ENCODE measurements at places on chromosomes 3 and 15.

- DNase-seq: no peak
These were observed 190.3 kb upstream of the LMCD1 start for GRCh38 chr3:8311321-8311720.

DNA sequence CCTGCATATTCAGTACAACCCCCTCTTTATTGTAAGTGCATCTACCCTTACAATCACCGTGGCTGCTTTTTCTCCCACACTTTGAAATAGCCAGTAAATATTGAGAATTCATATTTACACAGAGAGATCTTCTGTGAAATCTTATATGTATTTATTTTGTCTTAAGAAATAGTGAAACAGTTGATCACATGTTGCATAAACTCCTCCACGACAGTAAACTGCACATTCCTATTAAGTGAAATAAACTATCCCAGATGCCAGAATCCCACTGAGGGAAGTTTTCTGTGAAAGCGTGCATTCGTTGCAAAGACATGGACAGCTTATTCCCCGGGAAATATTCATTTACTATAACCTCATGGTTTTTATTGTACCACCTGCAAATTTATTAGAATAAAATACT, 796.0 kb downstream of the ROBO2 start:
- no peak for DNase-seq

DNA sequence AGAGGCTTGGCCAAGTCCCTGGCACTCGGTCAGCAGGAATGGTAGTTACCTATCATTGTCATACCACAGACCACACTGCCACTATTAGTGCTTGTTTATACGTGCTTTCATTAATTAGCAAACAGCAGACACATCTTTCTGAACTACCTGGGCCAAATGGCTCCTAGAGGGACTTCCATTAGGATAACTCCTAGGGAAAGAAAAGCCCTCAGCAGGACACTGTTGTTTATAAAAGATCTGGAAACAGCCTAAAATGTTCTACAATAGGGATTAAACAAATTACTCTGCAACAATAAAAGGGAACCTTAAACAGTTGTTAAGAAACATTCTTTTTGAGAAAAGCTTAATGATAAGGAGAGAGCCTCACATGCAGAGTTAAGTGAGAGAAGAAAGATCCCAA, 38.5 kb downstream of the ARHGEF3 start:
- DNase-seq: no peak

GRCh38 chr15:29686079-29686425, 136.2 kb downstream of the TJP1 start:
- no peak for DNase-seq

GRCh38 chr15:24877174-24877573, 77.6 kb upstream of the SNRPN start:
- no peak for DNase-seq

DNA sequence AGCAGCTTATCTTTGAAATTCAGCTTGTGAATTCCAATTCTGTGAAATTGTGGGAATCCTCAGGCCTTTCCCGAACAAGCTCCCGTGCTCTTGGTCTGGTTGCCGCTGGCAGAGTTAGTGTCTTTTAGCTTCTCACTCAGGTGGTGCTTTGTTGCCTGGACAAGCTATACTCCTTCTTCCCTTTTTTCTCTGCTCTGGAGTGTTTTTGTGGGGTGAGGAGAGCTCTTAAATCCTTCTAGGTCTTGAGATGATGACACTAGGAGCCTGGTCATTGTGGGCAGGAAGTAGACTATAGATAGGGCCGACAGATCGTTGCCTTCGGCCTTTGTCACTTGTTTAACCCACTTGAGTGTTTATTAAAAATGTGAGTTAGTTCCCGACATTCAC, 93.8 kb downstream of the SLCO3A1 start:
- DNase-seq: no peak

DNA sequence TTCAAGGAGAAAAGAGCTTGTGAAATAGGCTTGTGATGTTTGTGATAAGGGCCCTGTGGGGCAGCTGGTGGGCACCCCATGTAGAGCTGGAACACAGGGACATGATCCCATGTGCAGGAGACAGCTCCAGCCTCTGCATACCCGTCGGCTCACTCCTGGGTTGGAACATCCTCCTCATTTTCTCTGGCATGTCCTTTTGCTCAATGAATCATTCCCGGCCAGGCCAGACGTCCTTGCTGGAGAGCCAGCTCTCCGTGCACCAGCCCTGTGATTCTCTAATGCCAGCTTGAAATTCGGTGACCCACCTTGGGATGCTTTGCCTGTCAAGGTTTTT, 77.3 kb downstream of the SMAD3 start:
- no peak for DNase-seq

GRCh38 chr3:66136597-66136996, 84.2 kb upstream of the SLC25A26 start:
- DNase-seq: no peak

DNA sequence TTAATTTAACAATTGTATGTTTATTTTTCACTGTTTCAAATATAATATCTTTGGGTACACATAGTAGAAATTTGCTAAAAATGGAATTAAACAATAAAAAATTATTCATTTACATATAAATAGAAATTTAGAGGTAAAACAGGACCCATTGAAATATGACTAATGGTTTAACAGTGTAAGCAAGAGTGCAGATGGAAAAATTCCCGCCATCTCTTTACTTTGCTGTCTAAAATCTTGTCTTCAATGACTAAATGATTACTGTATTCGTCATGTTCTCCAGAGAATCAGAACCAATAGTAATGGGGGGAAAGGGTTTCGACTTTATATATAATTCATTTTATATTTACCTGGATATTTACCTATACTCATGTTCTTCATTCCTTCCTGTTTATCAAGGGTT, 163.1 kb downstream of the IL1RAP start:
- DNase-seq: no peak

DNA sequence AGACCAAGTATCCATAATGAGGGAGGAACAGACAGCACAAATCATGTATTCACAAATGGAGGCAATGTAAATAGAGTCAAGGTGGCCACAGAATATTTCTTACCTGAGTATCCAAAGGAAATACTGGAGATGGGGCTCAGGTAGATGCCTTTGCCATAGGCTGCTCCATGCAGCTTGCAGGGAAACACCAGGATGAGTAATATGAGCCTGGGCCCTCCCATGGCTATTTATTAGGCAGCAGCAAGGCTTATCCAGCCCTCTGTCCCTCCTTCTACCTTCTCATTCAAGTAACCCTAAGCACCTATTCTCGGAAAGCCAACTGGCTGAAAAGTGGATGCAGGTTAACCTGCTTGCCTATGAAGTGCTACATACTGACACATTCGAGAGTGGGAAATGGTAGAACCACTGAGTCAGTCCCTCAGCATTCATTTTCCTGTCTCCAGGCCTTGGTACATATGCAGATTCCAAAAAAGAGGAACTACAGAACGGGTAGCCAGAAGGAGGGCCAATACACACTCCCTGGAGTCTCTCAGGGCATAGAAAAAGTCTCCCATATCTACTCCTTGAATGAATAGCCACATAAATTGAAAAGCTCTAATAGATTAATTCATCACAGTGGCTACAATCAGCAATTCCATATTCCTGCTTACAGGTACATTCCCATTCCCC, 18.3 kb upstream of the PKM start:
- no peak for DNase-seq

All from activated gamma-delta T cell treated with Interleukin-2 at 50 U/mL for 16 hours (primary cell).